ENCODE measurements at places on chromosomes 1 and 21. TPM values are rescaled to one million over a fixed set of nuclear protein-coding genes. Genes with fewer than 3 reads are reported as not detected.

- DNase-seq = no peak
Observed at GRCh38 chr1:46187106-46187869, 10.9 kb downstream of the POMGNT1 start.

The LORICRIN gene
- total RNA-seq = not detected

- no peak for DNase-seq
Observed at GRCh38 chr1:59409986-59410385, 113.1 kb downstream of the FGGY start.

DNA sequence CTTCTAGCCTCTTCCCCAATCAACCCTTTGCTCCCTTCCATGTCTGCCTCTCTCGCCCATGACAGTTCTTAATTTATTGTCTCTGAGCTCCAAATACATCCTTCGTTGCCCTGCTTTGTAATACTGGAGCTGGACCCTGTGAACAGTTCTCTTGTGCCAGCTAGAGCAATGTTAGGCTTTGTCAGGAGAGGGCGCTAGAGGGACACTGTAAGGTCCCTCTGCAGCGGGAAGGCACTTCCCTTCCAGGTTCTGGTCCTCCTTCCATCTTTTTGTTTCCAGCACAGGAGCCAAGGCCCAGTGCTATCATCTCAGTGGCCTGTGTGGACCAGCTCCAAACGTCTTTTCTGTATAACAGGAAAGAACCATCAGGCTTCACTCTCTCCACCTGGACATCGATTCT, 95.9 kb downstream of the PTPRU start:
- DNase-seq = peak; percentile 75

- no peak for DNase-seq
Observed at GRCh38 chr1:111191496-111191895, 8.9 kb downstream of the DENND2D start.

The RXRG gene
- not detected for total RNA-seq

The LCE1E gene
- not detected for total RNA-seq

- DNase-seq = peak; percentile 36
Observed at GRCh38 chr1:201898992-201899391, 10.3 kb downstream of the SHISA4 start.

GRCh38 chr21:45592208-45592619, 50.0 kb upstream of the SLC19A1 start:
- DNase-seq = no peak

The ATP1A4 gene
- total RNA-seq = not detected

DNA sequence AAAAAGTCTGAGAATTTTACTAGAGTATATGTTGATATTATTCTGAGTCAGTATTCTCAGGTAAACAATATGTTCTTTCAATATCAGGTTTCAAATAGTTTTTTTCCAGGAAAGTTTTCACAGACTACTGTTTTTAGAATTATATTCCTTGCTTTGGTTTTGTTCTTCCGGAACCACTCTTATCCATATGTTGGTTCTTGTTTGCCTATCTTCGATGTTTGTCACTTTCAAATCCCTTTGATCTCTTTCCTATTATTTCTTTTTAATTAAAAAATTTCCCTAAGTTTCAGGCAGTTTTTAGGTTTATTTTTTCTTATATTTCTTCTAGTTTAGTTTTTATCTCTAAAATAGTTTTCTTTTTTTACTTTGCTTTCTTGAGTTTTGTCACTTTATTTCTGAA, 20.9 kb downstream of the NOS1AP start:
- no peak for DNase-seq

- DNase-seq = no peak
Observed at GRCh38 chr1:175521249-175522040, 221.9 kb downstream of the TNR start.

The ACTL8 gene
- 0.31 TPM for total RNA-seq

DNA sequence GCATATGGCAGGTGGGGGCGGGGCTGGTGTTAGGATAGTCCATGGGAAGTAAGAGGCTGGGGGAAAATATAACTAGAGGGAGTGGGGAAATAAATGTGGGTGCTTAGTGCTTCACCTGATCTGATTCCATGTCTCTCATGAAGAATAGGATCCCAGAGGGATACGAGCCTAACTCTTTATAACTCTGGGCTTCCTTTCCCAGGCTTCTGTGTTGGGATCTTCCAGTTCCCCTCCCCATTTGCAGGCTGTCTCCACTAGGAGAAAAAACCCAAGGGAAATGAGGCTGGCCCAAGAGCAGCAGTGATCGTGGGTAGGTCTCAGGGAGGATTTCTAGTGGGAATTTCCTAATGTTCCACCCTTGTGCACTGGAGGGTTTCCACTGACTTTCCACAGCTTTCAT, 1.6 kb downstream of the KCNJ9 start:
- no peak for DNase-seq

- no peak for DNase-seq
Observed at GRCh38 chr1:201459775-201460174, 9.2 kb downstream of the PHLDA3 start.

GRCh38 chr1:21547876-21548275, 38.7 kb downstream of the ALPL start:
- DNase-seq = no peak

DNA sequence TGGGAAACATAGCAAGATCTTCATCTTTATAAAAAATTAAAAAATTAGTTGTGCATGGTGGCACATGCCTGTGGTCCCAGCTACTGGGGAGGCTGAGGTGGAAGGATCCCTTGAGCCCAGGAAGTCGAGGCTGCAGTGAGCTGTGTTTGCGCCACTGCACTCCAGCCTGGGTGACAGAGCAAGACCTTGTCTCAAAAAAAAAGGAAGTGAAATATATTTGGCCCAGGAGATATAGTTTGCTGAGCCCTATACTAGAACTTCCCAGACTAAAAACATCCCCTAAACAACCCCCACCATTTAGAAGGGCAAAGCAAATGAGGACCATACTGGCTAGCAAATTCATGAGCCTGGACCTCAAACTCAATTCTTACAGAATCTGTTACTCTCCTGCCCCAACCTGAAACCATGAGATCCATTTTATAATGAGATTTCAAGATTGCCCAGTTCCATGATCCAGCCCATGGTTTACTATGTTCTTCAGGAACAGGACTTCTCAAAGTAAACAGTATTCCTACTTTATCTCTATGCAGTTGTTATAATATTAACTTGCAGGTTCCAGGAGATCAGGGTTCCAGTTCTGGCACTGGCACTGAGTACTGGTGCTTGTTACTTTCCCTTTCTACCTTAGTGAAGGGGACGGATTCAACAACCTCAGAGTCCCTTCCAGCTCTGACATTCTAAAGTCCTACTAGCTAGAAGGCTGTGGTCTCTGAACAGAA, 48.9 kb upstream of the TADA1 start:
- no peak for DNase-seq

GRCh38 chr1:218336328-218336727, 8.8 kb upstream of the TGFB2 start:
- no peak for DNase-seq

The FCGR3B gene
- not detected for total RNA-seq

The TBX19 gene
- total RNA-seq = 2.5 TPM

DNA sequence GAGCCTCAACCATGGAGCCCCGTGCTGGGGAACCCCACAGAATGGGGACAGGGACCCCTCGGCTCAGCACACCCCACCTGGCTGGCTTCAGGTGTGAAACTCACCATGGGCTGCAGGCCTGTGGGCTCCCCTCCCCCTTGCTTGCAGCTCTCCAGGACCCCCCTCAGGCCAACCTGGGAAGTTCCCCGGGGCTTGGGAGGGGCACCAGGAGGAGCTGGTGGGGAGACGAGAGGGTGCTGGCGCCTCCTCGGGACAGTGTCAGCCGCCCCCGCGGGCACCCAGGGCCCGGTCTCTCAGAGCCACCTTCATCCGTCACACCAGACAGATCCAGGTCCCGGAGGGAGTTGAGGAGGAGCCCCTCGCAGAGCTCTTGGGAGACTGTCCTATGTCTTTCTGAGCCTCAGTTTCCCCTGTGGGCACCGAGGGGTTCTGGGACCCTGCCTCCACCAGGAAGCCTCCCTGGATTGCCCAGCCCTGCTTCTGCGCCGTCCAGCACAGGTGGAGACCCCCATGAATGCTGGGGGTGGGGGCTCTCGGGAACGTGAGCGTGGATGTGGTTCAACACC, 657 bp upstream of the TNFRSF18 start:
- DNase-seq = no peak

The LRRC53 gene
- total RNA-seq = not detected

DNA sequence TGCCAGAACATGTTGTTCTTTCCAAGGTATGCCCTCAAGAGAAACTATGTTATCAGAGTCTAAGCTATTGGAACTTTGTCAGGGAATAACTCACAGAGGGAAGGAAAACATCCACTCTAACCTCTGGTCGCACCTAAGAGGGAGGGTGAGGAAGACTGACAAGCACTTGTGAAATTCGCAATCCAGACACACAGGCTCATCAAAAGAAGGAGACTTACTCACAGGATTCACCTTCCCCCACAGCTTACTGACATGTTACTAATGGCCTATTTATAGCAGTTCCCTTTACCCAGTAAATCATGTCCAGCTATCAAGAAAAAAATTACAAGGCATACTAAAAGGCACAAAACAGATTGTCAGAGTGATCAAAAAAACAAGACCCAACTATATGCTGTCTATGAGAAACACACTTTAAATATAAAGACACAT, 36.9 kb downstream of the WDR64 start:
- DNase-seq = no peak

- no peak for DNase-seq
Observed at GRCh38 chr1:228048120-228048519, 34.4 kb upstream of the ARF1 start.

The FCRL2 gene
- total RNA-seq = not detected

- DNase-seq = no peak
Observed at GRCh38 chr1:200776949-200777348, 38.3 kb downstream of the CAMSAP2 start.

DNA sequence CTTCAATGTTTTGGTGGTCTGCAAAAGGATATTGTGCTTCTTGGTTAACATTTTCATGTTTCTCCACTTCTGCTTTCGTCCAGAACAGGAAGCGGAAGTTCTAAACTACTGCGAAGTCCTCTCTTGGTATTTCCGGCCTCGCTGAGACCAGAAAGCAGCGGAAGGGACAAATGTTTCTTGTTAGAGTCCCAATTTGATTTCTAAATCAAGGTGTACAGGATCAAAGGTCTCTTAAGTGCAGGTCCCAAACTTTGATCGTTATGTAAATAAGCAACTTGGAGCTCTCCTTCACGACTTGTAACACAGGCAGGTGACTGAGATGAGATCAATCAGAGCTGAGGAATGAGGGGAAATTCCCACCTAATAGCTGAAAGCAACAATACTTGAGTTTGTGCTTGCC, 40.1 kb upstream of the HMCN1 start:
- DNase-seq = peak; percentile 73

GRCh38 chr1:76218888-76219287, 144.3 kb downstream of the ST6GALNAC3 start:
- DNase-seq = no peak

DNA sequence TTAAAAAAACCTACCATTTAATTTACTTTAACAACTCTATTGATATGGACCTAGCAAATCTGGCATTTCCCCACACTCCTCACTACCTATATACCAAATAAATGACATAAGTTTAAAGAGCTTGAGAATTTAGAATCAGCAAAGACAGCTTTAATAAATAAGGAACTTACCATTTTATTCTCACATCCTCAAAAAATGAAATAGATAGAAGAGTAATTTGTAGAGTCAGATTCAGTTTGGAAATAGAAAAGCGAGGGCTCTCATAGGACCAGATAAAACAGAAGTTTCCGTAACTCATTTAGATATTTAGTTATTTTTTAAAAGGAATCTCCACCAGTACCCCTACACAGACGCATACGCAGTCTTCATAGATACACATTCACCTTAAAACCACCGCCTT, 117.9 kb downstream of the RGS2 start:
- DNase-seq = no peak

The S100B gene
- not detected for total RNA-seq
